Right lobe of liver (tissue), 6 donors: ENCODE measurements at places on chromosomes 2 and 18.

DNA sequence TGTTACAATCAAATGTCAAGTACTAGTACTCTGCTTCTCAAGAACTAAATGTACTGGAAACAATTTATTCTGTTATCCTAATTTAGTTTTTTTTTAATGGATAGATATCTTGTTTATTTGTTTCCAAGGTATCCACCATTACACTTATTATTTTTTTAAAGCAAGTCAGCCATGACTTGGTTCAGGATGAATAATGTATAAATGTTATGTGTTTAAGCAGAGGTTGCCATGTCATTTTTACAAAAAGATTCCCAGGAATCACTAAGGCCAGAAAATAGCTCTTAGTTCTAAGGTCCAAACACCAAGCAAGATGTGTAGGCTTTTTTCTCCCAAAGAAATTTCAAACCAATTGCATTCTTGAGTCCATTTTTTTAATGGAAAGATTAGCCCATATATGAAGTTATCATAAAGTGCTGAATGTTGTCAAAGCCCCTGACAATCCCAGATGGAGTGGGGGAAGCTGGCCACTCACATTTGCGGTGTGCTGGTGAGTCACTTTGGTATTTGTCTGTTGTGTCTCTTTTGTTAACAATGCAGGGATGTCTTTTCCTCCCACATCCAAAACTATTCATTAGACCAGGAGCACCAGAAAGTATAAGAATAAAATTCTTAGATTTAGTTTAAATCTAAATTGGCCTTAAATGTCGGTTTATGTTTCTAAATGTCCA, 158.9 kb downstream of the COL6A3 start:
- DNase-seq: no peak

DNA sequence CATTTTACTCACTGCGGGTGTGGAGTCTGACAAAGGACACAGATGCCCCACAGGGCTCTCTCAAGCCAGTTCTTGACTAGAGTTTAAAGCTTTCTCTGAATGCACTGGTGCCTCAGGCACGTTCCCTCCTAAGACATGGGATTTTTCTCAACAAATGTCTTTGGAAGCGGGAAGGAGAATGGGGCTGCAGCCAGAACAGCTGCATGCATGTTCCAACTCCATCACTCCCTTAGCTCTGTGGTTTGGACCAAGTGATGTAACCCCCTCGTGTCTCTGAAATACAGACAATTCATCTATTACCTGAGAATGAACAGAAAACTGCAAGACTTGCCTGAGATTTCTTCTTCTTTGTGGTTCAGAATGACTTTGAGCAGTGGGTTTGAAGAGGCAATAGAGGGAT, 141.7 kb upstream of the SERPINE2 start:
- DNase-seq: no peak

DNA sequence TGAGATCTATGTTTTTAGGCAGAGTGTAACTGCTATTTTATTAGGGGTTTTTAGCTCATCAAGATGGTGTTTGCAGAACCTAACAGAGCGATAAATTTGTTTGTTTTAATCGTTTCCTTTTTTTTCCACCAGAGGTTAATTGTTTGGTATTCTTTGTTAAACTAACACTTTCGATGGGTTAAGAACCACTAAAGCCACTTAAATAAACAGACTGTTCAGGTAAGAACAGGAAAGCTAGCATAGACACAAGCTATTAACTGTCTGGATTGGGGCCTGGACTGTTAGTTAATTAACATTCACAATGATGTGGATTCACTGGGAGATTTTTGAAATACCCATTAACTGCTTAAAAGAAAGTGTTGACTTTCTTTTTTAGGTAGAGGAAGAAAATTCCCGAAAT, 209.0 kb upstream of the COPS8 start:
- no peak for DNase-seq

- DNase-seq: no peak
Observed at GRCh38 chr18:79379251-79379905, 16.4 kb upstream of the NFATC1 start.

- no peak for DNase-seq
Observed at GRCh38 chr2:38498045-38498481, 104.7 kb downstream of the HNRNPLL start.

- DNase-seq: no peak
Observed at GRCh38 chr2:105072039-105072438, 34.2 kb downstream of the MRPS9 start.
